ENCODE measurements at places on chromosomes 2 and 18. TPM values are rescaled to one million over a fixed set of nuclear protein-coding genes. Genes with fewer than 3 reads are reported as not detected.
A peak's percentile ranks its signal among the peaks of the same experiment; 100 is the strongest.

- DNase-seq = no peak
Measured at GRCh38 chr2:13654416-13654815, 937.7 kb downstream of the TRIB2 start.

MOGAT1 gene
- total RNA-seq = 10.2 TPM

- peak; percentile 29 for DNase-seq
Measured at GRCh38 chr2:230904856-230905447, 20.1 kb downstream of the GPR55 start.

GRCh38 chr2:157262248-157262647, 4.7 kb downstream of the GALNT5 start:
- DNase-seq = no peak

GRCh38 chr2:185785851-185786473, 47.4 kb downstream of the FSIP2 start:
- DNase-seq = no peak

DNA sequence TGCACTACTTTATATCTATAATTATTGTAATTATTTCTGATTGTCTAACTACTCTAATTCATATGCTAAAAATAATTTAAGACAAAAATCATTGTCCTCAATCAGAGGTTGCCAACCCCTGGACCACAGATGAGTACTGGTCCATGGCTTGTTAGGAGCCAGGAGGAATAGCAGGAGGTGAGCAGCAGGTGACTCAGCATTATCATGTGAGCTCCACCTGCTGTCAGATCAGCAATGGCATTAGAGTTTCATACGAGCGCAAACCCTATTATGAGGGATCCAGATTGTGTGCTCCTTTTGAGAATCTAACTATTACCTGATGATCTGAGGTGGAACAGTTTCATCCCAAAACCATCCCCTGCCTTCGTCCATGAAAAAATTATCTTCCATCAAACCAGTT, 1434.4 kb downstream of the LRP1B start:
- no peak for DNase-seq

GRCh38 chr2:209451209-209451834, 27.5 kb downstream of the MAP2 start:
- DNase-seq = no peak

Measured in left lobe of liver (tissue), 2 donors.